ENCODE measurements at places on chromosomes 5 and 9. TPM values are rescaled to one million over a fixed set of nuclear protein-coding genes. Genes with fewer than 3 reads are reported as not detected.

The PCA3 gene
- total RNA-seq: not detected

DNA sequence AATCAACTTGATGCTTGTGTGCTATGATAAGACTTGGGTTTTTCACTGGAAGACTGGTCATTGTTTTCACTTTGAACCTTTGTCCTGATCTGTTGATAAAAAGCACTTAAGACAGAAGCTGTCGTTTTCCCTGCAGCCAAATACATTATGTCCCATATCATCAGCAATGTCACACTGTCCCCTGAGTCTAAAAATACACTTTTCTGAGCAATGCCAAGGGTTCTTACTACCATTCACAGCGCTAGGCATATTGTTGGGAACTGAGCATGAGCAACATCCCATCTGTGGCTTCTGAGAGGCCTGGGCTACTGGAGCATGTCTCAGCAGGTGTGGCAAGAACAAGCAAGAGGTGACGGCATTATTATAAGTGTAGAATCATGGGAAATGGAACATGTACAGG, 81.8 kb downstream of the SEMA6A start:
- no peak for DNase-seq

GRCh38 chr5:146068206-146068605, 37.2 kb downstream of the PLAC8L1 start:
- DNase-seq: no peak

The PRRC2B gene
- total RNA-seq: 33.1 TPM

GRCh38 chr9:4243113-4243512, 56.8 kb downstream of the GLIS3 start:
- no peak for DNase-seq

DNA sequence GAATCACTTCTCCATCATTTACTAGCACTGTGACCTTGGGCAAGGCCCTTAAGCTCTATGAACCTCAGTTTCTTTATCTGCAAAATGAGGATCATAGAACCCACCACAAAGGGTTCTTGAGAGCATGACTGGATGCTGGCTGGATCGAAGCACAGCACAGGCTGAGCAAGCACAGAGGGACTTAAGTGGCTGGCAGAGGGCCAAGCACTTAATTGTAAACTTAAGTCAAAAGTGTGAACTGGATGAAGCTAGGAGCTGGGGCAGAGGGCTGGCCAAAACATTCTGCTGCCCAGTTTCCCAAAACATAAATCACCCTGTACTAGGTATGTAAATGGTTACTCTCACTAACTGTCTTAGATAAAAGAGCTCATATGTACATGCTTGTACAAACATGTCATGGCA, 112.3 kb upstream of the WWC1 start:
- no peak for DNase-seq

GRCh38 chr5:25181249-25181648, 536.5 kb upstream of the CDH10 start:
- DNase-seq: no peak

- DNase-seq: no peak
Observed at GRCh38 chr5:133905424-133905823, 63.0 kb downstream of the C5orf15 start.

- no peak for DNase-seq
Observed at GRCh38 chr9:121308765-121309164, 40.8 kb downstream of the GSN start.

DNA sequence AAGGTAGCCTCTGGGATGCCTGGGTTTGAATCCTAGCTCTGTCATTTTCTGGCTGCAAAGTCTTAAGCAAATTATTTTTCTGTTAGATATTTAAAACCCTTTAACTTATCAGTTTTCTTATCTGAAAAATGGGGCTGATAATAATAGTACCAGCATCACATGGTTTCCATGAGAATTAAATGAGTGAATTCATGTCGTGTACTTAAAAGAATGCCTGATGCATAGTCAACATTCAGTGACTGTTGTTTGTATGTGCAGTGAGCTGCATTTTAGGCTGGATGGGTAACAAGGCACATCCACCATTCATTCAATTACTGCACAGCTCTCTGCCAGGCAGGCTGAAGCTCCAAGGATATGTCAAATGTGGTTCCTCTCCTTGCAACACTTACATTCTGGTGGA, 122.0 kb downstream of the PPP2R2B start:
- DNase-seq: no peak

GRCh38 chr9:18739127-18739526, 265.2 kb downstream of the ADAMTSL1 start:
- DNase-seq: no peak

The PLPP1 gene
- 77.8 TPM for total RNA-seq

- DNase-seq: no peak
Observed at GRCh38 chr5:61738446-61738845, 406.4 kb downstream of the ZSWIM6 start.

The PCDHAC2 gene
- 1.5 TPM for total RNA-seq

The CMBL gene
- 21.4 TPM for total RNA-seq

The ADAMTS6 gene
- total RNA-seq: 1.7 TPM

DNA sequence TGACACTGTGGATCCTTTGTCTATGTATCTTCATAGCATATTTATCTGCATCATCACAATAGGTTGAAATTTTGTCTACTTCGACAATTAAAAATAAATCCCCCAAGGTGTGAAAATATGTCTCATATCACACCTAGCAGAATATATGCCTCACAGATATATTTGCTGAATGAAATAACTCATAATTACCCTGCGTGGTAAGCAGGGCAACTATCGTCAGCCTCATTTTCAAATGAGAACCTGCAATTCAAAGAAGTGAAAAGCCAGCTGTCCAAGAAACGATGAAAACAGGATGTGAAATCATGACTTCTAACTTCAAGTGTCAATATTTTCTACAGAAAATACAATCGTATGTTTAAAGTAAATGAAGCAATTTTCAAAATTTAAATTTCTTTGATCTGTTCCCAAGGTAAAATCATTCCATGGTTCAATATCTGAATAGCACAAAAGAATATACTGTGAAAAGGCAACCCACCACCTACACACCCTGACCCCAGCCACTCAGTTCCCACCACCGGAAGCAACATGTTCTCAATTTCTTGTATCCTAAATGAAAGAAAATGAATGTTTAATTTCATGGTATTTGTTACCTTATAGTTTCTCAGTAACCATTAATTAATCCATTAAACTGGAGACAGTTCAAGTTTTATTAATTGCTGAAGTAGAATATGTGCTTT, 57.1 kb downstream of the TBCA start:
- DNase-seq: no peak

Data from H4 (cell line).